T-helper 2 cell (primary cell): ENCODE measurements at places on chromosomes 5 and 9.

DNA sequence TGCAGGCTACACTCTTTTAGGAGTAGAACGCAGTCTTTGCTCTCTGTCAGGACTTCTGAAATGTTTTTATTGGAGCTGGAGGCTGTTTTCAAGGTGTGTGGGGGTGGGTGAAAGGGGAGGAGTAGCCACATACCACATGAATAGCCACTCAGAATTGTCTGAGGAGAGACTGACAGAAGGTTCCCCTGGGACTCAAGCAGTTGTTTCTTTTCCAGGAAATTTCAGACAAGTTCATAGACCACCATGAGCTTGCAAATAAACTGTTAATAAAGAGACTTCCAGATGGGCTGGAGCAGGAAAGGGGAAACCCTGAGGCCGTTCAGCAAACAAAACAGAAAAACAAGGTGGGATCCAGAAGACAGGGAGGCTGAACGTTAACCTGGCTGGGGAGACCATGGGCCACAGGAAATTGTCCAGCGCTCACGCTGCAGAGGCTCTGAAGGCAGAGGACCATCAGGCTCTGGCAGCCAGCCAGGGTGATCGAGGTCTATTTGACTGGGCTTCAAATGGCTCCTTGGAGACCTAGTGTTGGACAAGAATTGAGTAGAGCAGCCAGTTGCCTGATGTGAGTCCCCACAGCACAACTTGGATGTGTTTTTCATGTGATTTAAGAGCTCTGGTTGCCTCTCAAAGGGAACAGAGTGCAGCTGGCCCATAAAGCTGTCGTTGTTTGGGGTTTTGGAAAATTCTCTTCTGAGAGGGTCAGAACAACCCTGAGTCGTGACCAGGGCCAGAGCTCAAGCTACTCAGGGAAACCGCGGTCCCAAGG, 159.2 kb upstream of the RAI14 start:
- no peak for DNase-seq

DNA sequence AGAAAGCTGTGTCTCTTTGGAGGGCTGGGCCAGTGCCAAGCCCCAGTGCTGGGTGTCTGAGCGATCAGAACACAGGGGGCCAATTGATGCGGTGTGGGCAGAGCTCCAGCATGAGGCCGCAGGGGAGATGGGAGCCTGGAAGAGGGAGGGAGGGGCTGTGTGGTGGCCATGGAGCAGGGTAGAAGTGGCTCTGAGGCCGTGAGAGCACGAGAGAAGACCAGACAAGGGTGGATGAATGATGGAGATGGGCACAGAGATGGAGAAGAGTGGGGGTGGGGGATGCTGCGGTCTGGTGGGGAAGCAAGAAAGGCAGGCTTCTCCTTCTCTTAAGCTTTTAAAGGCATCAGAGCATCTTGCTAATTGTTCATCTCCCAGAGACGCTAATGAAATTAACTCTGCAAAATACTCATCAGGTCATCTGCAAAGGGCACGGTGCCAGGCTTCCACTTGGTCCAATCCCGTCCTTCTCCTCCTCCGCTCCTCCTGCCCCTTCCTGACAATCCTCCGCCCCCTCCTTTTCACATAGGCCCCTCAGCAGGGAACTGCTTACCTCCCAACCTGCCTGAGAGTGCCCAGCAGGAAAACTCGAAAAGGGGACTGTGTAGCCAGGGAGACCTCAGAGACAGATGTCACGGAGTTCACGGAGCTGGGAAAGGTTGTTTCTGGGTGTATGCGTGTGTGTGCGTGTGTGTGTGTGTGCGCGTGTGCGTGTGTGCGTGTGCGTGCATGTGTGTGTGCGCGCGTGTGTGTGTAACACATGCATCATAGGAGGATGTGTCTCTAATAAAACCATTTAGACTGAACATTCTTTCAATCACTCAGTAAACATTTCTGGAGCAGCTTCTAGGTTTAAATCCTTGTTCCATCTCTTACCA, 7.1 kb upstream of the UNC5A start:
- peak; percentile 21 for DNase-seq

DNA sequence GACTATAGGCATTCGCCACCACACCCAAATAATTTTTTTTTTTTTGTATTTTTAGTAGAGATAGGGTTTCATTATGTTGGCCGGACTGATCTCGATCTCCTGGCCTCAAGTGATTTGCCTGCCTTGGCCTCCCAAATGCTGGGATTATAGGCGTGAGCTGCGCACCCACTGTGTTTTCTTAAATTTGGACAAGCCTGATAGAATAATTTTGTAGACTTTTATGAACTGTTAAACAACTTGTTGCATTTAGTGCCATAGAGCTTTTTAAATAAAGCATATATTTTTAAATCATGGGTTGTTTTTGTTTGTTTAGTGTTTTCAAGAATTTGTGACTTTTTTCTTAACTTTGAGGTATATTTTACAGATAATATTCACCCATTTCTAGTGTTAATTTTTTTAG, 4.8 kb downstream of the PHAX start:
- no peak for DNase-seq

- no peak for DNase-seq
Observed at GRCh38 chr9:133533857-133534256, 647 bp upstream of the ADAMTSL2 start.

- DNase-seq = no peak
Observed at GRCh38 chr5:104045987-104046386, 483.4 kb upstream of the NUDT12 start.

- no peak for DNase-seq
Observed at GRCh38 chr5:36273809-36274526, 27.7 kb downstream of the RANBP3L start.

GRCh38 chr9:71270554-71270953, 149.1 kb upstream of the TRPM3 start:
- DNase-seq = no peak

- DNase-seq = no peak
Observed at GRCh38 chr5:72433522-72433921, 73.7 kb downstream of the ZNF366 start.

DNA sequence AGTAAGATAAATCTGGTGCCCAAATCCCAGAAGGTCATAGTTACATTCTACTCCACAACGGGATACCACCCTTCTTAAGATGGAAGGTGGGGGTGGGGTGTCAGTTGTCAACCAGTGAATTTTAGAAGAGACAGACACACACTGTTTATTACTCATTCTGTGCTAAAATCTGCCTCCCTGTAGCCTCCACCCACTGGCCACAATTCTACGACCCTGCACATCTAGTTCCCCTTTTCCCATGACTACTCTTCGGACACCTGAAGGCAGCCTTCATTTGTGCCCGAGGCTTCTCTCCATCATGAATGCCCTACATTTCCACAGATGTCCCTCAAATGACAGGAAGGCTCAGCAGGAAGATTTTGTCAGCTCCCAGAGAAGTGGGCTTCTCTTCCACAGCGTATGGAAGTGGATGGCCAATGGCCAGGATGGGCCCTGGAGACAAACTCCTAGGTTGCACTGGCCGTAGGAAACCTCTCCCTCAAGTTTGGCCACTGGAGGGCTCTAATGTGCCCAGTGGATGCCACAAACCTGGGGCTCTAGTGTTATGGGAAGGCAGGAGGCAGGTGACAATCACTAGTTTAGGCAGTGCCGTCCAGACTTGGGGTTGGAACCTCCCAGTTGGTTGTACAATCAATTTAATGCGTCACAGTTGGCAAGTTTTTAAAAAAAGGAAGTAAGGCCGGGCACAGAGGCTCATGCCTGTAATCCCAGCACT, 46.6 kb downstream of the PTPN3 start:
- DNase-seq = no peak

DNA sequence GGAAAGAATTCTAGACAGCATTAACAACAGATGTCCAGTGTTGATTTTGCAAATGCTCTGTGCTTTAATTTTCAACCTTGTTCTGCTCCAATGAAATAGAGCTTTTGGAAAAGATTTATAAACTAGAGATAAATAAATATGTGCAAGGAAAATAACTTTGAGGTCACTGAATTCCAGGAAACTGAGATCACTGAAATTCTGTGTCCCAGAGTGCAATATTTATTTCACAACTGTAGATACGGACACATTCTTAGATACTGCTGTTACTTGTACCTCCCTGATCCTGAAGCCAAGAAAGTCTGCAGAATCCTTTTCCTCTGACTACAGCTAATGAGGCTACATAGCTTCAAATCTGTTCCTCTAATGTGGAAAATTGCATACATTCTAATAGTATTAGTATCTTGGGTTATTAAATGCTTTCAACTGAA, 222.9 kb downstream of the DOCK8 start:
- DNase-seq = no peak

GRCh38 chr9:83625178-83625577, 2.2 kb downstream of the IDNK start:
- no peak for DNase-seq

GRCh38 chr9:82021198-82021597, 32.6 kb downstream of the SPATA31D1 start:
- DNase-seq = no peak

DNA sequence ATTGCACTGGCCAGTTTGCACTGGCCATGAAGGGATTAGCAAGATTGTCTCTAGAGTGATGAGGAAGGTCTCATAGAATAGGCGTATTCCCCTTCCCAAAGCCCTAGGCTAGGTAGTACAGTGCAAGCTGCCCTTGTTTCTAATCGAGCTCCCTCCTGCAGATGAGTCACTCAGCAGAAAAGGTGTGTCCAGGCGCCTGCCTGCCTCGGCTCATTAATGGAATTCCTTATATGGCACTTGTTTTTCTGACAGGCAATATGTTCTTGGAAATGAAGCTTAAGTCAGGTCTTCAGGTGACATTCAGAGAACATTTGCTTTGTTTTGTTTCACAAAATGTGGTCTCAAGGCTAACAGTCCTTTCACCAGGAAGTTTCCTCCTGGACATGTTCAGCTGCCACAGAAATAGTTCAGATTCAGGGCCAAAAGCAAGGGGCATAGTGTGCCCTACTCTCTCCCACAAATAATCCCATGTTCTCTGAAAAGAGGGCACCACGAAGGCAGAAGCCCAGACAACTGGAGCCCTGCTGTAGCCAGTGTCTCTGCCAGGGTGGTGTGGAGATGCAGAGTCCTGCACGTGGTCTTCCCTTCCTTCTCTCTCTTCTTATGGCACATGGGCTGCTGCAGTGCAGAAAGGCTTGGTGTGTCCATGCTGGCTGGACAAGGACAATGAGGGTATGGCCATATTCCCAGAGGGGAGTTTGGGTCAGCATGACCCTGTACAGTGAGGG, 281.1 kb upstream of the MAP3K1 start:
- DNase-seq = no peak

GRCh38 chr5:458547-459353, 15.8 kb downstream of the EXOC3 start:
- DNase-seq = no peak

- no peak for DNase-seq
Observed at GRCh38 chr5:124550731-124551130, 195.7 kb downstream of the ZNF608 start.

GRCh38 chr5:133253671-133254070, 201.9 kb downstream of the HSPA4 start:
- DNase-seq = no peak

DNA sequence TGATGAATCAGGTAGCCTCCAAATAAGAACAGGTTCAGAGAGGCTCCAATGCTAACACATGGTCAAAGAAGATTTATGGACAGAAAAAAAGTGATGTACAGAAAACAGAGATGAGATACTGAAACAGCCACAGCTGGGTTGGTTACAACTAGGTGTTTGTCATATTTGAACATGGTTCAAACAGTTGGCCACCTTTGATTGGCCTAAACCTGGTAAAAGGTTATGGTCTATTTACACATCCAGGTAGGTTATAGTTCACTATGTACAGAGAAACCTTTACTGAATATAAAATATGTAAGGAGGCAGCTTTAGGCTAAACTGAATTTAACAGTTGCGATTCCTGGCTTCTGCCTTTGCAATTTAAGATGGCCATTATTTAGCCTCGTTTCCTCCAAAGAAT, 134.0 kb upstream of the ZNF366 start:
- no peak for DNase-seq

DNA sequence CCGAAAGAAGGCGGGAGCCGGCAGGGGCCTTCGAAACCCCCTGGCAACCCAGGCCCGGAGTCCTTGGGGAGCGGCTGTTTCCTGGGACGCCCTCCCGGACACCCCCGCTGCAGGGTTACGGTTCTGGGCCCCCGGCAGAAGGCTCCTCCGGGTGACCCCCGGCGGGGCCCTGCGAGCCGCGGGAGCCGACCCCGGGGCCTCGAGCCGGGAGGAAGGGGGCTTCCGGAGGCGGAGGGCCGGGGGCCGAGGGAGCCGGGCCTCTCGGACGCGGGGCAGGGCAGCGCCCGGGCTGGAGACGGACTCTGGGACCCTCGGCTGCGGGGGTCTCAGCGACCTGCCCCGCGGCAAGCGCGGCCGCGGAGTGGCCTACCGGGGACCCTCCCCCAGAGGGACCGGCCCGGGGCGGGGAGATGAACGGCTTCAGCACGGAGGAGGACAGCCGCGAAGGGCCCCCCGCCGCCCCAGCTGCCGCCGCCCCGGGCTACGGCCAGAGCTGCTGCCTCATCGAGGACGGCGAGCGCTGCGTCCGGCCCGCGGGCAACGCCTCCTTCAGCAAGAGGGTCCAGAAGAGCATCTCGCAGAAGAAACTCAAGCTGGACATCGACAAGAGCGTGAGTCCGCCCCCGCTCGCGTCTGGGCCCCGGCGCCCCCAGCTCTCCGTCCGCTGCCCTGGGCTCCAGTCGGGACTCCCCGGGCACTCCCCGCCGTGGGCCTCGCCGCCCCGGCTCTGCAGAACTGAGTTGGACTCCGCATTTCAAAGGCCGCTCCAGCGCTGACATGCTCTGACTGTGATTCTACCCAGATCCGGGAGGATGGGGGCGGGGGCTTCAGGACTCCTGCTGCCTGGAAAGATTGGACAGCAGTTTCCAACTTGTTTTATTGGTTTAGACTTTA, 645 bp downstream of the SAP30L start:
- DNase-seq = peak; percentile 30

DNA sequence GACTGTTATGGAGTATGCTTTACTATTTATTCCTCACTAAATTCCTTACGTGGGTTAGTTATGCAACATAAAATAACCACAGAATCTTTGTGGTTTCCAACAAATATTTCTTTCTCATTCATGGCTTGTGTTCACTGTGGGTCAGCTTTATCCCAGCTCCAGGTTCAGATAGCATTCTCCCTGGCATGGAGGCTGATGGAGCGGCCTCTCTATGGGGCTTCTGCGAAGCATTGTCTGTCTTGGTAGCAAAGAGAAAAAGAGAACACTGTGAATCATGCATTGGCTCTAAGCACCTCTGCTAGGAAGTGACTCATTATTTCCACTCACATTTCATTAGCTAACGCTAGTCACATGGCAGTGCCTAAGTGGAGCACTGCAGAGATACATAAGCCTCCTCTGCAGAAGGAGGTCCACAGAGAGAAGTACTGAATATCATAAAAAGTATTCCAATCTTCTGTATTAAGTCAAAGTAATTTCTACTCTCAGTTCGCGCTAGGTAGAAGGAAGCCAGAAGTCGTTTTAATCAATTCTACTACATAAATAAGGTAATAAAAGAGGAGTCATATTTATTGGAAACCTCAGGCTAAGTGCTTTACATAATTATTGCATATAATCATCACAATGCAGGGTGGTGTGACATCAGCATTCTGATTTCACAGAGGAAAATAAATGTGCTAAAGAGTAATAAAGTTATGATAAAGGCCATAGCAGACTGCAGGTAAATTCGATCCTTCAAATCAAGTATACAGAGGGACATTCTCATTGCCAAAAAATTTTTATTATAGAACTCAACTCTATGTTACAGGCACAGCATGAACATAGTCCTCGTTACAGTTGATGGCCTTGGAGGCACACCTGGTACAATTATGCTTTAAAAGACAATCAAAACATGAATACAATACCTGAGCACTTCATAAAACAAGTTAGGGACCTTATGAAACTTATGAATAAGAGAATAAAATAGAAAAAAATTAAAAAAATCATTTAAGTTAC, 531.1 kb downstream of the CETN3 start:
- DNase-seq = no peak

- no peak for DNase-seq
Observed at GRCh38 chr9:12916042-12916441, 141.2 kb downstream of the LURAP1L start.

GRCh38 chr9:93141771-93142483, 7.9 kb upstream of the NINJ1 start:
- DNase-seq = no peak
